Activated T-cell treated with anti-CD3 and anti-CD28 coated beads for 1 hour (primary cell): ENCODE measurements at places on chromosomes 7 and 10.

DNA sequence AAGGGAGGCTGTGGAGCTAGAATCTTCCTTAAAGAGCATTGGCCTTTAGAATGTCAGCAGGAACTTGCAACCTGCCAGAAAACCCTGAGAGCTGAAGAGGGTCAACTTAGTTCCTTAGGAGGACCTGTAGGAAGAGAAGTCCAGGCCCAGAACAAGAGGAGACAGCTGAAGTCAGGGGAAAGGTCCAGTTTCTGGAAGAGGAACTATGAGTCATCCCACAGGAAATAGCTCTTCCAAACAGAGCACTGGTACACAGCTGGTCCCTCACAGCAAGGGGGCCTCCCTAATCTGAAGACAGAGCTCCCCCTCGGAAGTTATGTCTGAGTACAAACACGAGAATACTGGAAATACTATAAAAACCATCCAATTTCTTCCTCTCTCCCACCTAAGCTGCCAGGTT is 98.9 kb downstream of the HERPUD2 start:
- no peak for DNase-seq

- DNase-seq: no peak
Measured at GRCh38 chr10:24034571-24034970, 174.4 kb upstream of the KIAA1217 start.

- no peak for DNase-seq
Measured at GRCh38 chr10:93749218-93749799, 8.4 kb upstream of the LGI1 start.

DNA sequence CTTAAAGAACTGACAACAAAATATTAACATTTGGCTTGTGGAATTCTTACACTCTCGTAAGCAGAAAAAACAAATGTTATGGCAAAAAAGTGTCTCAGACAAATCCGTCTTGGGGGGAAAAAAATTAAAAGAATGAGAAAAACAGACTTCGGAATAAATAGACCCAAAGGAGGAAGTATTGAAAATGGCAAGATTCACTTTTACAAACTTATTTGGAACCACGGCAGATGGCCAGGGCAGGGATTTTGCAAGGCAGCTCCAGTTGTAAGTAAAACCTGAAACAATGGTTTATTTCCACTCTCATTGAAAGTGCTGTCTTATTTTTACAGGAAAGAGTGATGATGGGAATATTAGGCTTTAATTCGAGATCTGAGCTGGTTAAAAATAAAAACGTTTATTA is 1.5 kb upstream of the ZNF438 start:
- DNase-seq: no peak

DNA sequence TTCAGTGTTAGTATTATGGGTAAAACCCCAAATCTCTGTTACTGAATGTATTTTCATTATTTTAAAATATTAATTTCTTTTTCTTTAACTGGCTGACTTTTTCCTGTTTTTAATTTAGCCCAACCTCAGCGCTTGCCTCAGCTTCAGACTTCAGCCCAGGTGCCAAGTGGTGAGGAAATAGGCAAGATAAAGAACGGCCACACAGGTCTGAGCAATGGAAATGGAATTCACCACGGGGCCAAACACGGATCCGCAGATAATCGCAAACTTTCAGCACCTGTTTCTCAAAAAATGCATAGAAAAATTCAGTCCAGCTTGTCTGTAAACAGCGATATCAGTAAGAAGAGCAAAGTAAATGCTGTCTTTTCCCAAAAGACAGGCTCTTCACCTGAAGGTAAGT is 57.5 kb downstream of the MDFIC start:
- DNase-seq: no peak

- no peak for DNase-seq
Measured at GRCh38 chr10:81130014-81130413, 592.3 kb downstream of the SH2D4B start.

DNA sequence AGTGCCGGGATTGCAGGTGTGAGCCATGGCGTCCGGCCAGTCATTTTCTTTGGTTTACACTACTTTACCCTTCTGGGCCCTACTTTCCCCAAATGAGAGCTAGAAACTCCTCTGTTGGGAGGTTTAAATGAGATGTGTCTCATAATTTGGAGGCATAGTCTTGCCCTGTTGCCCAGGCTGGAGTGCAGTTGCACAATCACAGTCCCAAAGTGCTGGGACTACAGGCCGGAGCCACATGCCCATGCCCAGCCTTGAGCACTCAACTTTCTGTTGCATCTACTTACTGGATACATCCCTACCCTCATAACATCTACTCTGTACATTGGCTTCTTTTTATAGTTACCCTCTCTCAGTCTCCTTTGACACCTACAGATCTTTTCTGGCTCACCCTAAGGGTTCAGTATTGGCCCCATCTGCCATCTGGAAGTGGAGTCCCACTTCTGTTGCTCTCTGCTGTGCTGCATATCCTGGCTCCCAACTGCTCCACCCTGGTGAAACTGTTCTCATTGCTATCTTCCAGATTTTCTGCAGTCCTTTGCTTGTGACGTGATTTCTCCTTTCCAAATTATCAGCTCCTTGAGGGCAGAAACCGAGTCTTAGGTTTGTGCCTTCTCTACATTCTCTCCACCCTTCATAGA is 8.4 kb downstream of the EIF4H start:
- no peak for DNase-seq

DNA sequence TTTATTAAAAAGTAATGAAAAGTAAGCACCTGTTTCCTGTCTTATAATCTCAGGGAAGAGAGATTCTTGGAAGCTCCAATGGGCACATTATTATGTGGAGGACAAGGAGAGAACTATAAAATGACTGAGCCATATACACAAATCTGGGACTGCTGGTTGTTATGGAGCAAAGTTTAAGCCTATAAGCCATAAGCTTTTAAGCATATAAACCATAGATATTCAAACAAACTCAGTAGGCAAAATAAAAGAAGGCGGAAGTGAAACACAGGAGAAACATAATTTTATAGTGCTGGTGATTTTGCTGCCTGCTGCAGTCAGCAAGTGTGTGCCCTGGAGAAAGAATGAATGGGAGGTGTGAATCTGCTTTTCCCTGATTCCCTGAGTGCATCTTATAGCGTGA is 274.4 kb downstream of the KIF20B start:
- DNase-seq: no peak

GRCh38 chr7:98691619-98692018 is 74.5 kb downstream of the NPTX2 start:
- DNase-seq: no peak

- DNase-seq: no peak
Measured at GRCh38 chr7:99368750-99369389, 5.7 kb upstream of the ARPC1B start.

- DNase-seq: no peak
Measured at GRCh38 chr7:69803699-69804516, 205.6 kb downstream of the AUTS2 start.

DNA sequence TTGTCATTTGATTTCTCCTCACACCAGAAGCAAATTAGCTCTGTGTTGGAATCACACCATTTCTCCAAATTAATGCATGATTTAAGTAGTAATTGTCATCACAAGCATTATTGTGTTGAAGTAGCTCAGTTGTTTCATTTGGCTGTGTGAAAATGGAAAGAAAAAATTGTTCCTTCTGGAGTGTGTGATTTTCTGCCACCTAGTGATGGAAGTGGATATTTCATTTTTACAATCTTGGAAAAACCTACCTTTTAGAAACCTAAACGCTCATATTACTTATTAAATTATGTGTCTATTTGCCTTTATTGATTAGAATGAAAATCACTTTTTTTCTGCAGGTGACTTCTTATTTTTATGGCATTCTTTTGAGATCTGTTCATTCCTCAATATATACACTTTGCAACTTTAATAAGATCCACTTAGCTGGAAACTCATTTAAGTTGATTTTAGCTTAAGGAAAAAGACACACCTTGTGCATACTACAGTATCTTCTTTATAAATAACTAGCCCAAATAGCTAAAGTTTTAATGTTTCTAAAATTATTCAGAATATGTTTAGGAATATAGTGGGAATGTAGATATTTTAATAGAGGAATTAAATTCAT is 50.0 kb downstream of the SRI start:
- DNase-seq: no peak

DNA sequence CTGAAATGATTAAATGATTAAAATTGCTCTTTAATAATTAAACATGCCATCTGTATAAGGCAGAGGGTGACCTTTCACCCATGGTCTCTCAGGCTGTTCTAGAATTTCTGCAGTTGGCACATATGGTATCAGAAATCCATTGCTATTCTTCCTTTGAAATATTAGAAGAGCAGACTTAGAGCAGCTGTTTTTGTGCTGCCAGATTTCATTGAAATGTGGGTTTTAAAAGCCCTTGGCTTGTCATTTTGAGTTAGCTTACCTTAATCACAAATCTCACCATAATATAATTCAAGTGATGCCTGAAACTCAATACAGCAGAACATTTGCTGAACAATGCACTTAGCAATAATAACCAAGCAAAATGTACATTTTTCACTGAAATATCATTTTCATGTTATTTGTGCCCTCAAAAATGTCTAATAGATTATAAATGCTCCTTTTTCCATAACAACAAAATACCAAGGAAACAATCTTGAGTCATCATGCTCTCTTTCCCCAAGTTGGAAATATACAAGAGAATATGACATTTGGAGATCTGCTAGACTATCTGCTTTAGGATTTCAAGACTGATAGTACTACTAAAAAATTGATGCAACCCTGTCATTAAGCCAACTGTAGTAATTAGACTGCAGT is 16.1 kb upstream of the PTTG1IP2 start:
- DNase-seq: no peak

GRCh38 chr7:30866939-30867338 is 44.7 kb upstream of the AQP1 start:
- DNase-seq: no peak

DNA sequence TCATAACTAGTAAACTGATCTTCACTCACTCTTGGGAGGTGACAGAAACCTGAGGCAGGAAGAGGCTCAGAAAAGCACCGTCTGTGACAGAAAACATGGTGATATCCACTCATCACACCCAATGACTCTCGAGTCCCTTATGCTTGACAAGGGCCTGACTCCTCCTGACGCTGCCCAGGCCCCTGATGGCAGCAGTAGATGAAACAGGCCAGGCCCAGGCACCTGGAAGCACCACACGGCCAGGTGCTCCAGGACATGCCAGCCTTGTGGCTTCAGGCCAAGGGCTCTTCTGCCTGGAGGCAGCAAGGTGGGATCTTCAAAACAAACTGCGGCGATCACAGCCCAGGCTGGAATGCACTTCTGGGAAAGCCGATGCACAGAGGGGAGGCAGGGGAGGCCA is 89.3 kb downstream of the MAD1L1 start:
- no peak for DNase-seq

DNA sequence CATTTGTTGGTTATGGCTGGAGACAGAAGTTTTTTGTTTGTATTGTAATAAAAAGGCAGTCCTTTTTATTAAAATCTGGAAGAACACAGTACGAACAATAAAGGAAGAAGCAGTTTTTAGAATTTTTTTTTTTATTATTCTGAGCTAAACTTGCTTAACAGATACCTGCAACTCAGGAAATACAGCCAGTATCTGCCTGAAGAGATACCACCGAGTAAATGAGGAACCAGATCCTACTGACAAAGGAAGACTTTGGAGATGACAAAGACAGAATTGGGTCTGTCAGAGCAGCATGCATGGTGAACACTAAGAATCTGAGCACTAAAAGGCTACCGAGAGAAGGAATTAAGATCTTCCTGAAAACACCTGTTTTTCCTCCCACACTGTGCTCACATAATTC is 1335.9 kb upstream of the SORCS1 start:
- DNase-seq: no peak

GRCh38 chr10:63431962-63432797 is 33.6 kb downstream of the JMJD1C start:
- no peak for DNase-seq

GRCh38 chr7:41808541-41808940 is 105.7 kb upstream of the INHBA start:
- DNase-seq: no peak

- no peak for DNase-seq
Measured at GRCh38 chr7:128123291-128124037, 92.2 kb upstream of the LRRC4 start.

- no peak for DNase-seq
Measured at GRCh38 chr10:99770408-99771045, 11.9 kb upstream of the ABCC2 start.

GRCh38 chr7:2087744-2088143 is 145.0 kb downstream of the MAD1L1 start:
- no peak for DNase-seq

- no peak for DNase-seq
Measured at GRCh38 chr10:51867956-51868355, 168.6 kb upstream of the CSTF2T start.

DNA sequence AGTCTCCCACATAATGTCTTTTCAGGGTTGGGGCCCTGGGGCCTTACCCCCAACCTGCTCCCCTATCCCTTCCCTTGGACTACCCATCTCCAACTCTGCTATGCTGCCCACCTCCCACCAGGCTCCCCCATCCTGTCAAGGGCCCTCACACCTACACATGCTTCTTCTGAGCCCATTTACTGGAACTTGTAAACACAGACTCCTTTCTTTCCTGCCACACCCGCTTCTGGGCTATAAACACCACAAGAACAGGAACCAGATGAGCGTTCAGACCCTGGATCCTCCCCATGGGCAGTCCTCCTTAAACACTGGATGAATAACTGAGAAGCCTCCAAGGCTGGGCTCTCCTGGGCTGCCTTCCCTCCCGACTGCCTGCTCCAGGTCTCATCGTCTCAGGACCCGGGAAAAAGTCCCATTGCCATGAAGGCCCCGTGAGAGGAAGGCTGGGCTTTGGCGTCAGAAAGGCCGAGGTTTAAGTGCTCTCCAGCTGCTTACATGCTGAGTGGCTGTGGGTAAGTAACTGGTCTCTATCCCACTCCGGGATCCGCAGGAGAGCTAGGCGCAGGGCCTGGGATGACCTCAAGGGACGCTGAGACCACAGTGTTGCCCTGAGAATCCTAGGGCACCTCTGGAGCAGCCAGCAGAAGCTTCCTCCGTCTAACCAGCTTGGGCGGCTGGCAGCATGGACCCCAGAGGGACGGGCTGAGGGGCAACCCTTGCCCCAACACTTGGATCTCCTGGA is 15.6 kb upstream of the CRHR2 start:
- DNase-seq: no peak

- DNase-seq: no peak
Measured at GRCh38 chr10:129165770-129166169, 301.3 kb upstream of the MGMT start.

DNA sequence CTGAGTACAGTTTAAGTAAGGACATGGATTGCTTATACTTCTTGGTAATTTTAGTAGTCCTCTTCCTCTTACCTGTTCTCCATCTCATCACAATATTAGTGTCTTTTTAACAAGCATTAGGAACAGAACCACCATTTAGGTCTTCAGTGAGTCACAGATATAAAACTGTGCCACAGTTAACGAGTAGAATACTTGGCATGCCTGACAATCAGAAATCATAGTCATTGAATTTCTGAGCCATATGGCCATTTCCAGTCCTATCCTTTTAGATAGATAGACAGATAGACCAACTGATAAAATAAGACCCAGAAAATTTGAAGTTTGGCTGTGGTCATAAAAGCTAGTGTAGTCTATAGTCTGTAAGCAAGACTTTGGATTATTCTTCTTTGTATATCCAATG is 71.1 kb downstream of the GBF1 start:
- no peak for DNase-seq

DNA sequence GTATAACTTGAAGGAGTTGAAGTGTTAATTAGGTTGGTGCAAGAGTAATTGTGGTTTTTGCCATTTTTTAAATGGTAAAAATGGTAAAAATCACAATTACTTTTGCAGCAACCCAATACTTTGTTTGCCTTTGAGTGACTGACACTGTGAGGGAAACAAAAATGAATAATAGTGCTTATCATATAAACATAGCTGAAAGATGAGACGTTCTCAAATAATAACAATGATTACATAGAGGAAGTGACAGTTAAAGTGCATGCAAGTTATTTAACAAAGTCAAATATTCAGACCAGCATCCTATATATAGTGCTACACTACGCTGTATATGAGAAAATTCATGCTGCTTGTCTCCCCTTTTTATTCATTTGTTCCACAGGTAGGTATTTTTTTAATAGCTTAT is 4.7 kb upstream of the HBP1 start:
- no peak for DNase-seq
